ENCODE measurements at places on chromosomes 16 and 17. TPM values are rescaled to one million over a fixed set of nuclear protein-coding genes. Genes with fewer than 3 reads are reported as not detected.

The DUS1L gene
- total RNA-seq, result 98.6 TPM

The RND2 gene
- not detected for total RNA-seq

The GP2 gene
- total RNA-seq, result 3.0 TPM

DNA sequence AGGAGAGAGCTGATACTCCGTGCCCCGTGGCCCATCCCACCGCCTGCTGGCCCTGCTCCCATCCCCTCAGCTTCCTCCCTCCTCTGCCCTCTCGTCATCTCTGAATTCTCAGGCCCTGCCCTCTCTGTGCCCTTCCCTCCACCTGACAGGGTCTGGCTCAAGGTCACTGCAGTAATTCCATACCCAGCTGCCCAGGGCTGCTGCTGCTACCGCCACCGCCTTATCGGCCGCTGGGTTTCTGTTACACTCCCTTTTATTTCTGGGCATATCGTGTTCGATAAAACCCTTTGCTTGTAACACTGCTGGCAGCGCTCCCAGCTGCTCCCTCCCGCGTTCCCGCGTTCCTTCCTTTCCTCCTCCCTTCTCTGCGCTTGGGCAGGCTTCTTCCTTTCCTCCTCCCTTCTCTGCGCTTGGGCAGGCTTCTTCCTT lies 1.2 kb downstream of the EPN3 start:
- peak; percentile 81 for DNase-seq

DNA sequence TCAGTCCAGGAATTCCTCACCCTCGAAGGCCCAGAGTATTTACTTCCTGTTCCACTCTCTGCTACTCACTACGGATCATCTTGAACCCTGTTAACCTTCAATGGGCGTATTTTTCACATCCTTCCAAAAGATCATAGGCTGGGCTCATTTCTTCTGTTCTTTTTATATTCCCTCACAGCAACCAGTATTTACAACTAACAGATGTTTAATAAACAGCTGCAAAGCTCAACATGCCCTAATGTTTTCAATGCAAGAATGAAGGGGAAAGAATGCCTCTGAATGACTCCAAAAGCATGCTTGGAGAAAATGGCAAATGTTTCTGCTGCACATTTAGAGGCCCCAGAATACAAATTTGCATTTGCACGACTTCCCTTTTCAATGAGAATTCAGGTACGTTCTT lies 174.9 kb downstream of the ZFHX3 start:
- DNase-seq, result no peak

GRCh38 chr17:63641692-63642448 lies 19.7 kb downstream of the MAP3K3 start:
- peak; percentile 23 for DNase-seq

GRCh38 chr16:48001324-48001895 lies 154.4 kb downstream of the ABCC12 start:
- DNase-seq, result no peak

- no peak for DNase-seq
Observed at GRCh38 chr16:25941800-25942499, 250.2 kb downstream of the HS3ST4 start.

DNA sequence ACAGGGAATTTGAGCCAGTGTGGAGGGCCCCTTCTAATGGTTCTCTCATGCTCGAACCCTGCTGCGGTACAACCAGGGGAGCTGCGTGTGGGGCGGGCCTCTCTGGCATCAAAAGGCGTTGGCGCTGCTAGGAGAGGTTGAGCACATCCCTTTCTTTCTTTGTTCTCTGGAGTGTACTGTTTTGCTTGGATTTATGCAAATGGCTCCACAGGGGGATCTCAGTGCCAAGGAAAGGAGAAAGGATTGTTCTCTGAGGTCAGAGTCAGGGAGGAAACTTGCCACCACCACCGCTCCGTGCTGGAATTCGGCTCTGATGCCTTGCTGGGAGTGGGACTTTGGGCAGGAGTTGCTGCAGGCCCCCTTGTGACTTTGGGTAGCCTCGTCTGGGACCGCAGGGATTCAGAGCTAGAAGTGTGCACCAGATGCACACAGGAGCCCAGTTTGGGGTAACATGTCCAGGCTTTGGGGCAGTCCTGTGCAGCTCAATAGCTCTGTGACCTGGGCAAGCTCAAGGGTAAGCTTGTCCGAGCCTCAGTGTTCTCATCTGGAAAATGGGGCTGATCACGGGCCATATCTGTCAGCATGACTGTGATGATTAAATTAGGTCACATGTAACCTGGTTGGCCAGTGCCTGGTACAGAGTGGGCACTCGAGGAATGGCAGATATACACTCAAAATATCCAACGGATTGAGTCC lies 353.0 kb upstream of the EEF2KMT start:
- no peak for DNase-seq

DNA sequence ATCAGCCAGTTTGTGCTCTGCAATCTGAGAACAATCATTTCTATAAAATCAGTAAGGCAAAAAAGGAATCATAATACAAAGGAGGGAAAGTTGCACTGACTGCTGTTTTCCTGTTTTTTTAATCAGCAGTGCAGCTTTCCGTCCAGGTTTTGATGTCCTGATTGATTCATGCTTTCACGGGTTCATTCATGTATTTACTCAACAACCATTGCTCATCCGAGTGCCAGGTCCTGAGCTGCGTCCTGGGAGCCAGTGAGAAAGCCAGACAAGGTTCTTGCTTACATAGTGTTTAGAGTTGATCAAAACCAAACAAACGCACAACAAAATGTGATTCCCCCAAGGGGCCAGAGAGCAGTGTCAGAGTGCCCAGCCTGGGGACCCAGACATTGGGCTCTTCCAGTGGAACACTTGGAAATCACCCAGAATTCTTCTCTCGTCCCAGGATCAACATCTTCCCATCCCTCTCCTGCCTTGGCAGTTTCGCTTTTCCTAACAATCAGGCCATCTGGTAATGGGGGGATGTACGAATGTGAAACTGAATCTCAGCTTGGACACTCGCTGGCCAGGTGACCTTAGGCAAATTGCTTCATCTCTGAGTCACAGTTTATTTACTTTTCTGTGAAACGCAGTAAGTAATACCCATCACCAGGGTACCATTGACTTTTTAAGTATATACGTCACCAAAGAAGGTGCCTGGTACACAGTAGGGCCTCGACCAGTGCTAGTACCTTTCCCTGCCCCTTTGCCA lies 13.3 kb upstream of the C1QL1 start:
- DNase-seq, result no peak

DNA sequence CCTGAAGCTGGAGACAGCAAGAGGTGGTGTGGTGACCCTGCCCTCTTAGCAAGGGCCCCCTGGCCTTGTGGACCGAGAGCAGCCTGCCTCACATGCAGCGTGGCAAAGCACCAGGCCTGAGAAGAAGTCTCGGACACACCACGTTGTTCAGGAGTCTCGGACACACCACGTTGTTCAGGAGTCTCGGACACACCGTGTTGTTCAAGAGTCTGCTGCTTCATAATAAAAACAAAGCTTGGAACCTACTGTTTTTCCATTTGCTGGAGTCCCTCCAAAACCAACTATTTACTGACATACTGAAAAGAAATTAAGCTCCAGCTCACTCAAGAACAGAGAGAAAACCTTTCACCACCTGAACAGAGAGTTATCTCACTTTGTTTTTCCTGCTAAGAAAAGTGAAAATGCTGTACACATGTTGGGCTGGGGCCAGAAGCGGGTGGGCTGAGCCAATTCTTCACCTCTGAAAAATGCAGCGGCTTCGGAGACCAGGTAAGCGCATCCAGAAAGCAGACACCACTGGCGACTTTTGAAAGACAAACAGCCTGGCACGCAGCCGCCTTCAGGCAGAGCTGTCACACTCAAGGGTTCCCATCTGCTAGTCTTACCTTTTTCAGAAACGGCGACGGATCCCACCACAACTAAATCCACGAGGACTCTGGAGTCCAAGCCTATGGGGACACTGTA lies 8.9 kb downstream of the MTHFSD start:
- no peak for DNase-seq

- no peak for DNase-seq
Observed at GRCh38 chr17:83053739-83054451, 25.5 kb upstream of the METRNL start.

- no peak for DNase-seq
Observed at GRCh38 chr16:49763826-49764225, 92.1 kb downstream of the ZNF423 start.

- DNase-seq, result no peak
Observed at GRCh38 chr17:59791603-59792457, 84.4 kb downstream of the VMP1 start.

- no peak for DNase-seq
Observed at GRCh38 chr16:17538927-17539326, 68.2 kb upstream of the XYLT1 start.

DNA sequence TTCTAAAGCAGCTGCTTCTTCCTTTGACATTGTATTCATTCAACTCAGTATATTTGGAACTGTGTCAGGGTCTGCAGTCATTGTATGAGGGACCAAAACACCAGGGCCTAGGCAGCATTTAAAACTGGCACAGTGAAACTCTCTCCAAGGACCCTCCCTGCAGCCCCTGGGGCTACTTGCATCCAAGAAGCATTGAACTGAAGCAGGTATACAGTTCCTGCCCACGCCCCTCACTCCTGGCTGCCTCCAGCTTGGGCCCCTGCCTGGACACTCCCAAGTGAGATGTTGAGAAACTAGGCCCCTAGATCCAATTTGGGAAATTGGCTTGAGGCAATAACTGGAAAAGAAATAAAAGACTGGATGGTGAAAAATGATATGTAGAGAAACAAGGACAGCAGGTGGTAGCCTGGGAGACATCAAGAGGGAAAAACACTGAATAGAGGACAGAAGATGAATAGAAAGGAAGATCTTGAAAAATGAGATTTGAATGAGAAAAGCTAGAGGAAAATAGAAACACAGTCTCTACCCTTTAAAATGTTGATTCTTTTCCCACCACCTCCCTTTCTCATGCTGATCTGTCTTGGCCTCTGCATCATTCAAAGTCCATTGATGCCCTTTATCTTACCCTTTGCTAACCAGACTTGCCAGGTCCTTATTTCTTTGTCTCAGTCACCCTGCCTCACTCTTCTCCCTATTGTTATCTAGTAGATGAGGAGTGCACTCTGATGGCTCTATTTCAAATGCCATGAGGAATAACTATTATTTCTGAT lies 368.8 kb upstream of the CDH8 start:
- DNase-seq, result no peak

- DNase-seq, result no peak
Observed at GRCh38 chr17:35666070-35666469, 65.4 kb upstream of the RASL10B start.

Data from transverse colon (tissue), 4 donors.